ENCODE measurements at places on chromosomes 3 and 15.

DNA sequence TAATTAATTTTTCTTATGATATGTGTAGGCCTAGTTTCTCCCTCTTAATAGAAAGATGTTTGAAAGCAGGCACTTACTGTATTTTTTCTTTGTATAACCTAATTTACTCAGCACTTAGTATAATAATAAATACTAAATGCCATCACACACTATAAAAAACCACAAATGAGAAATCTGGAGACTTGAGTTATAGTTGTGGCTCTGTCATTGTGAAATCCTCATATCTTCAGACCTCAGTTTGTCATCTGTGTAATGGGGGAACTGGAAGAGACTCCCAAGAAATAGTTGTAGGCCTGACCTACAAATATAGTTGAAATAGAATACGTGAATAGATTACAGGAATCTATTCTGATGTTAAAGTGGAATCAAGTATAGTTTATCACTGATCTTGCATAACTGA is 287.6 kb upstream of the DPH6 start:
- no peak for DNase-seq

GRCh38 chr15:67479781-67480505 is 41.0 kb upstream of the C15orf61 start:
- DNase-seq = no peak

- no peak for DNase-seq
These were observed 361.9 kb upstream of the CFAP20DC start for GRCh38 chr3:59411694-59412093.

GRCh38 chr3:120349855-120350125 is 636 bp upstream of the LRRC58 start:
- DNase-seq = no peak

DNA sequence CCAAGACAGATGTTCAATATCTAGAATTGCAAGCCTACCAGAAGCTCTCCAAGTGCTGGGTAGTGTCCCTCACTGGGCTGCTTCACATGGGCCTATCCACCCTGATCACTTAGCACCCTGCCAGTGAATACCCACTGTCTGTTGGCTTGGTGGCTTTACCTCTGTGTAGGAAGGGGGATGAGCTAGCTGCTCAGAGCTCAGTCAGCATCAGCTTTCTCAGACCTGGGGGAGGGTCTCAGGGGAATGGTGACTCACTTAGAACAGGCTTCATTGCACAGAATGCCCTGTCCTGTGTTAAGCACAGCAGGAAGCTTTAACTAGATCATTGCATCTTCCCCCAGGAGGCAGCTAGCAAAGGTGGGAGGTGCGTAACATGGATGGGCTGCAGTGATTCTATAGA is 209.8 kb downstream of the PDCD6IP start:
- no peak for DNase-seq

DNA sequence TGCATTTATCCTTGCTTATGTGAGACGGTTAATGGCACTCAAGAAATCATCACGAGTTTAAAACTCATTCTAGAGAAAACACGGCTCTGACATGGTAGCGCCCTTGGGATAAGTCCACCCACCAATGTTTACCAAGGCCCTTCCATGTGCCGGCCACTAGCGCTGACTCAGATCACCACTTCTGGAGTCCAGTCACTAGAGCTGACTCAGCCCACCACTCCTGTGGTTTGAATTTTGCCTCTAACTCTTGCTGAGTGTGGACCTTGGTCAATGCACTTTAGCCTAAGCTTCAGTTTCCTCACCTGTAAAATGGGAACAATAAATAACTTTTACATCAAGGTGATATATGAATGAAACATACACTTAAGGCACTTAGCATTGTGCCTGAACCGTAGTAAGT is 358.4 kb upstream of the PROK2 start:
- no peak for DNase-seq

- DNase-seq = no peak
These were observed 32.5 kb upstream of the RHCG start for GRCh38 chr15:89528757-89529352.

DNA sequence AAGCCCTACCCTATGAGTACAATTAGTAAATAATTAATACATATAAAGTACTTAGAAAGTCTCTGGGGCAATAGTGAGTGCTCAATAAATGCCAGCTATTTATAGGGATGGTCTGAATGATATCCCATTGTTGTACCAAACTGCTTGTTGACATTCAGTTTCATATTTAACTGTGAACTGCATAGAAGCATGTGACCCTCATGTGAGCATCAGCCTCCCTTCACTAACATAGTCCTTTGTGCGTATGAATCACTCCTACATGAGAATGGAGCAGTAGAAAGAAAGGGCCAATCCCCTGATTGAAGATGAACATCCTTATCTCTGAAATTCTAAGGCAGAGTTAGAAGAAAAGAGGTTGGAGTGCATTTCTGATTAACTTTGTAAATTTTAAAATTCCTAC is 68.7 kb upstream of the ATP10A start:
- DNase-seq = no peak

DNA sequence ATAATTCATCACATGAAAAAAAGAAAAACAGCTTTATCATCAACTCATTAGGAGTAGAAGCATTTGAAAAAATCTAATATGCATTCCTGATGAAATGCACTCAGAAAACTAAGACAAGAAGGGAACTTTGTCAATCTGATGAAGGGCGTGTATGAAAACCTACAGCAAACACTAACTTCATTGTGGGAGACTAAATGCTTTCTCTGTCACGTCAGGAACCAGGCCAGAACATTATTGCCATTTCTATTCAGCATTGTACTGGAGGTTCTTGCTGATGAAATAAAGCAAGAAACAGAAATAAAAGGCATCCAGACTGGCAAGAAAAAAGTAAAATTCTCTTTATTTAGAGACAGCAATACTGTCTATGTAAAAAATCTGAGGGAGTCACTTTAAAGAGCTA is 235.2 kb downstream of the GABRB3 start:
- no peak for DNase-seq

DNA sequence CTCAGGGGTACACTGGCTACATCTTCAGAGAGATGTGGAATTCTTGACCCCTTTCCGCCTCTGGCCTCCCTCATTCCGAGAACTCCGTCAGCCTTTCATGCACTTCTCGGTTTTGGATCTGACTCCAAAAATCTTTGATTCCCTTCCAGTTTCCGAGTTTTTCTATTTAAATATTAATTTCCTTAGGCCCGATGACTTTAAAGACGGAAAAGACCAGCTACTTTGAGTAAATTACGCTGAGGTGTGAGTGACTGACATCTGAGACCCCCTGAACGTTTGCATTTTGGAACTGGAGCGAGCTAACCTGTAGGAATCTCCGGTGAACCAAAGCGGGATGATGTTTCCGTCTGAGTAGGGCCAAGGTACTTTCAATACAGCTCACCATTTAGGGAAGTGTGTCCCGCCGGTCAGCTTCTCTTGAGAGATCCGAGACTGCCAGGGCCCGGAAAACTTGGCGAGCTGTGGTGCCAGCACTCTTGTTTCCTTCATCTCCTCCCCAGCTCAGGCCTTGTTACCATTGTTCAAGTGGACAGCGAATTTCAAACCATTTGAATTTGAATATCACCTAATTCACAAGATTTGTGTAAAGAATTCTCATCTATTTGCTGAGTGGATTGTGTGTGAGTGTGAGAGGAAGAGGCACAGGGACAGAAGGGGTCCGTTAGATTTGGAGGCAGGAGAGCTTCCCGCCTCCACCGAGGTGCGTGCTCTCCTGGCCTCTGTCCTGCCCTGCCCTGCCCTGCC is 5.4 kb downstream of the SOX14 start:
- DNase-seq = no peak

- no peak for DNase-seq
These were observed 82.8 kb upstream of the ABHD17C start for GRCh38 chr15:80612118-80612823.

DNA sequence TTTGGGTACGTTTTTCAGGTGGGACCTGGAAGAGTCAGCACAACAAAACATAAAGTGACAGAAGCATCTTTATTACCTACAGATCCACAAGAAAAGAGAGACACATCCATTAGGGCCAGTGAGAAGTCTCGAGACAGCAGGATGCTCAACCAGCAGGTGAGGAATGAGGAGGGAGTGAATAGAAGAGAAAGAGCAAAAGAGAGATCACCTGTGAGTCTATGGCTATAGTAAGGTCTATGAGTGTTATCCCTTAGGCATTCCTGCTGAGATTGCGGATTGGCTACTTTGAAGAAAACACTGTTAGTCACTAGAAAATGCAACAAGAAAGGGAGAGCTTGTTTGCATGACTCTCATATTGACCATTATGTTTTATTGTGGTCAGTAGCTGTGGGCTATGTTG is 1556.2 kb upstream of the GBE1 start:
- no peak for DNase-seq

GRCh38 chr3:23035927-23036640 is 167.0 kb upstream of the UBE2E2 start:
- DNase-seq = no peak

DNA sequence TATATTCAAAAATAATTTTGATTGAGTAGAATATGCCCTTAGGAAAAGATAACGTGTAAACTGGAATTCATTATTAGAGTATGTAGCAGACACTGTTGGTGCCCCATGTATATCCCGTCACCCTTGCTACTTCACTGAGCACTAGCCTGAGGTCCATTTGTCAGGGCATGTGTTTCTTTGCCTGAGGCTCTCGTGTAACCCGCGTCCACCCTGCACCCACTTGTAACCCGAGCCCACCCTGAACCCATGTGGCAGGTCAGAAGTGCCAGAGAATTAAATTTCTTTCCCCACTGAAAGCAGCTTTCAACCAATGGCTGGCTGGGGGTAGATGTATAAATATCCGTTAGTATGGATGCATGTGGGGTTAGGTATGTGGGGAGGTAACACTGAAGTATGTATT is 474.2 kb upstream of the ZNF385D start:
- no peak for DNase-seq

- DNase-seq = peak; percentile 22
These were observed 62.5 kb downstream of the SFMBT1 start for GRCh38 chr3:52983336-52983807.

DNA sequence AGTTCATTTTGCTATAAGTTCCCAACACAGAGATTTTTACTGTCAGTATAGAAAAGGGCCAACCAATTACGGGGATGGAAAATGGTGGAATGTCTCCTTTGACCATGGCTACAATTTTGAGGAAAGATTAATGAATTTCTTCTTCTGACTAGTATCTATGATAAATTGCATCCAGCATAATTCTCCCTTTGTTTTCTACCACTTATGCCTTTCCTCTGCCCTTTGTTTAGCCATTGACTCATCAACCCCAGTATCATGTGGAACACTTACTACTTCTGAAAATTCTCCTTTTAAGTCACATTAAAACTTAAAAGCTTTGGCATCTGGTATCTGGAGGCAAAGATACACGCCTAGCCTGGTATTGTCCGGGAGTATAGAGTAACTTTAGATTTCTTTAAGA is 92.9 kb upstream of the CADPS start:
- no peak for DNase-seq

GRCh38 chr3:148087601-148088371 is 609.9 kb upstream of the AGTR1 start:
- no peak for DNase-seq

Measured in effector CD8-positive, alpha-beta T cell (primary cell).